ENCODE measurements at places on chromosomes 1 and 21. TPM values are rescaled to one million over a fixed set of nuclear protein-coding genes. Genes with fewer than 3 reads are reported as not detected.

Gene AMY1A
- not detected for total RNA-seq

Gene CYB561D1
- 6.8 TPM for total RNA-seq

Gene EXO5
- total RNA-seq, result 12.6 TPM

Gene CORT
- total RNA-seq, result not detected

Gene LGR6
- total RNA-seq, result 0.25 TPM

Gene DCST2
- 2.0 TPM for total RNA-seq

Gene PTPRU
- total RNA-seq, result 68.9 TPM

Gene MYBPH
- total RNA-seq, result not detected

Gene RUNX1
- total RNA-seq, result 0.19 TPM

Gene DMRTA2
- 0.46 TPM for total RNA-seq

Gene FCRLA
- not detected for total RNA-seq

Gene EPHA10
- total RNA-seq, result not detected

Gene DDR2
- total RNA-seq, result 0.69 TPM

Gene URB1
- 12.2 TPM for total RNA-seq

Gene NBPF10
- total RNA-seq, result 0.71 TPM

Gene CLEC20A
- total RNA-seq, result not detected

Gene HSD11B1
- not detected for total RNA-seq

Gene TCEA3
- total RNA-seq, result 0.54 TPM

Gene LEFTY1
- not detected for total RNA-seq

Gene C1orf21
- total RNA-seq, result 117 TPM

Gene TXLNA
- 51.0 TPM for total RNA-seq

Gene TNFSF4
- 2.1 TPM for total RNA-seq

Gene ALPL
- total RNA-seq, result 114 TPM

Gene AIM2
- 2.9 TPM for total RNA-seq

Gene MUL1
- 6.7 TPM for total RNA-seq

Gene TPTE
- not detected for total RNA-seq

Gene ASTN1
- 7.7 TPM for total RNA-seq

Gene TMPRSS3
- not detected for total RNA-seq

Gene CELA3B
- total RNA-seq, result not detected

Gene CR1
- total RNA-seq, result not detected

Data from neural progenitor cell (in vitro differentiated cells).